ENCODE measurements at places on chromosomes 1 and 21.

- no peak for DNase-seq
Observed at GRCh38 chr1:118815909-118816308, 172.2 kb downstream of the TBX15 start.

- DNase-seq: no peak
Observed at GRCh38 chr1:11248169-11248568, 14.2 kb downstream of the MTOR start.

- peak; percentile 9 for DNase-seq
Observed at GRCh38 chr1:244437086-244437468, 14.6 kb downstream of the ADSS2 start.

GRCh38 chr1:87370544-87370943 is 41.9 kb downstream of the LMO4 start:
- no peak for DNase-seq

GRCh38 chr1:48332115-48332514 is 109.6 kb downstream of the SLC5A9 start:
- DNase-seq: no peak

GRCh38 chr1:235009561-235010306 is 118.9 kb downstream of the TOMM20 start:
- DNase-seq: no peak

- no peak for DNase-seq
Observed at GRCh38 chr1:32978854-32979253, 14.2 kb upstream of the RNF19B start.

DNA sequence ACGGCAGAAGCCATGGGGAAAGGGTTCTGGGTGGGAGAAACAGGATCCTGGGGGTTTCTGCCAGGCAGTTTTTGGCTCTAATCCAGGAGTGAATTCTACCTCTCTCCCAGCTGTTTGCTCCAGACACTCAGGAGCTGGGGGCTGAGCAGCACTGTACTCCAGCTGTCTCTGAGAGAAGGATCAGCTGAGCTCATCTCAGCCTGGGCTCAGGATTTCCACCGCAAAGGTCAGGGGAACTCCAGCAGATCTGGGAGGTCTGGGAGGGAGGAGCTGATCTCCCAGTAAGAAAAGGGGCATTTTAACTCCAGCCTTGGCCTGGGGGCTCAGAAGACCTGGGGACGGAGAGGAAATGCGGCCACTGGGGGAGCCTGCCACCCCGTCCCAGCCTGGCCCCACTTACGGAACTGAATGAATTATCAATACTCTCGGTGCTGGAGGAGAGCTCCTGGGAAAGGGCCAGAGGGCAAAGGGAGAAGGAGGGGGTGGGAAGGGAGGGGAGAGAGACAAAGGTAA is 17.3 kb downstream of the PI4KB start:
- DNase-seq: peak; percentile 55

DNA sequence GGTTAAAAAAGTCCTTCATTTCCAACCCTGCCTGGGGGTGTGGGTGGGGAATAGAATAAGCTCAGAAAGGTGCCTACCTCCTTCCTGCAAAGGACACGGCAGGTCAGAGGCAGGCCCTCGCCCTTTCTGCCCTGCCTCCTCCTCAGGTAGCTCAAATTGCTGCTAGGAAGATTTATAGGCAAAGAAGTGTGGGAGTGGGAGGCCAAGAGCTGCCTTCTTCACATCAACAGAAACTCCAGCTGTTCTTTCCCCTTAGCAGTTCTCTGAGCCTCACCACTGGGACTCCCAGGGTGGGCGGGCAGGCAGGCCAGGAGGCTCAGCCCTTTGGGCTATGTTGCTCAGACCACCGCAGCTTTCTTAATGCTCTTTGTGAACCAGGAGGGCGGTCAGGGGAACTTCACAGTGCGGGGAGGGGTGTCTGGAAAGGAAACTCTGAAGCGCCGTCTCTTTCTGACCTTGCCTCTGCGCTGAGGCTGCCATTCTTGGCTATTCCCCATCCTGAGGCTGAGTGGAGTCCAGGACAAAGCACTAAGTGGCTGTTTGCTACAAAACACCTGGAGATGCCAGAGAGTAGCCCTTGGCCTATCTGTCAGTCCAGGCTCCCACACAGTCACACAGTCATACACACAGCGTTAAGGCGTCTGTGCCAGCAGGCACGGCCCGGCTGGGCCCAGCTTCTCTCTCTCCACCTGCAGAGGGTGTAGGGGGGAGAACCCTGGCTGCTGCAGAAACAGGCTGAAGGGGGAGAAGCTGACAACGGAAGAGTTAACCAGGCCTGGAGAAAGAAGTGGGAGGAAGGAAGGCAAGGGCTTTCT is 3.0 kb upstream of the A3GALT2 start:
- no peak for DNase-seq

DNA sequence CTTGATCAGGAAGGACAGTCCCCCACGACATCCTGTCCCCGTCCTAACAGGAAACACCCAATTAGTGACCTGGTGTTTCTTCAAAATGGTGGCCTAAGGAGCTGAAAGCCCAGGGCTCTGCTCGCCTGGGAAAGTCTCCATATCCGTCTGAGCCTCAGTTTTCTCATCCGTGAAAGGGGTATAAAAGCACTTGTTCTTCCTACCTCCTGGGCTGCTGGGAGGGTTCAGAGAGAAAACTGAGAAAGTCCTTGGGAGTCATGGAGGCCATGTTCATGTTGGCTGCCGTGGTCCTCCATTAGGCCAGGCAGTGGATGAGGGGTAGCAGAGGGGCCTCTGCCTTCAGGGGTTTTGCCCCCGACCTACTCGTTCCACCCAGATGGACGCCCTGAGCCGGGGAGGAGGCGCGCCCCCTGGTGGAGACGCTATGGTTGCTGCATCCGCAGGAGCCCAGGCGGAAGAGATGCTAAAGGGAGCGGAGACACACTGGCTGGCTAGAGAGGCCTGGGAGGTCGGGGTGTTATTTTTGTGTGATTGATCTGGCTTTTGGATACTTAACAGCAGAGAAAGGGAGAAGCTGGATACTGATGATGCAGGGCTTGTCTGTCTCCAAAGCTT is 113.5 kb downstream of the PRDM2 start:
- peak; percentile 38 for DNase-seq

DNA sequence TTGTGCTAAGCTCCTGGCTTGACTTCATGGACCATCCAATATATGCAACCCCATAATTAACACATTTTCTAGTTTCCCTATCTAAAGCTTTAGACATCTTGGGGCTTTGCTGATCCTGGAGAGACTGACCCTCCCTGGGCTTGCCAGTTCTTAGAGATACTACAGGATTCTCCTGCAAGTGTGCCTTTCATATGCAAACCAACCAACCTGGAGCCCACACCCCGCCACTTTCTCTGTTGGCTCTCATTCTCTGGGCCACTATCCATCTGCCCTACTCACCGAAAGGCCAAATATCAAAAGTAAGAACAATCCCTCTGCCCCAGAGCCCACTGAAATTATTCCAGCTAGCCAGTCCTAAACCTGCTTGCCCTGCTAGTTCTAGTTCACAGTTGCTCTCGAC is 2.2 kb upstream of the GBP6 start:
- DNase-seq: no peak

DNA sequence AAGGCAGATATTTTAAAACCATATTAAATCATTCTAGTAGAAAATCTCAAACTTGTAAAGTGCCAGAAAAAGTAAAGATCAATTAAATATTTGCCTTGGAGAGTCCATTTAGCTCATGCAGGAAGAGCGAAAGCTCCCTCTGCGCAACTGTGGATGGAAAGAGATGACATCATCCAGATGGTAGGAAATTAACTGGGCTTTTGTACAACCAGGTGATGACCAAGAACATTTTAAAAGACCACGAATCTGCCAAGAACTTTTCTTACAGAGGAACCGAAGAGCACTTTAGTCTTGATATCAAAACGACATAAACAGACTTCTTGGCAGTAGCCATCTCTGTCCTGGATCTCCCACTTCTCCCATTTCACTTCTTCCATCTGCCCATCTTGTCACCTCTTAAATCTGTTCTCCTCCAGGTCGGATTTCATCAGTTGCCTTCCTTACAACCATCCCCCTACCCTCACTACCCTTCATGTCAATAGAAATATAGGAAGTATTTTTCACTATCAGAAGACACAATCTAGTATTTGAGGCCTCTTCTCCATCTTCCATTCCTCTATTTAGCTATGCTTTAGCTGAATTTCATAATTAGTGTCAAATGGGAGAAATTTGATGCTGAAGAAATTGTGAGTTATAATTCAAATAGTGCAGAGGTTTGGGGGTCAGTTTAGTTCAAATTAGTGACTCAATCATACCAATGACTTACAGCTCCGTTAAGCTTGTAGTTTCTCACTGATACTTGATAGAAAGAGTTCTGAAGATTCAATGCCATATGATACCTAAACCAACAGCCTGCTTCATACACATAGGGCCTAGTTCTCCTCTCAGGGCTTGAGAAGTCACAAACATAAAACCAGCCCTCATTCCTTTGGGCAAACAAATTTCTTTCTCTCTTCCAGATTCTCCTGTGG is 22.0 kb upstream of the DNASE2B start:
- no peak for DNase-seq

GRCh38 chr21:33020558-33021100 is 5.1 kb upstream of the OLIG2 start:
- no peak for DNase-seq

DNA sequence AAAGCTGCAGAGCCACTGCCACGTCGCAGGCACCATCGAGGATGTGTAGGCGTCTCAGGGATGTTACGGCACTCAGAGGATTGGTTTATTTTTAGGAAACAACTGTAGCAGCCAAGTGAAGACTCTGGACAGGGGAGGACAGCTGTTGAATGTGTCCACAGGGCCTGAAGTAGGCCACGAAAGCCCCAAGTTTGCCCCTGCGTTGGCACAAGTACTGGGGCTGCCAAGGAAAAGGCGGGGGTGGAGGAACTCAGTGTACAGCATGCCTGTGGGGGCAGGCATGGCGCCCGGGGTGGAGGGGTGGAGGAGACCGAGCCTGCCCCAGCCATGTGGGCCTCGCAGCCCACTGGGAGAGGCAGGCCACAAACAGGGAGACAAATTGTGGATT is 89.7 kb downstream of the ADARB1 start:
- no peak for DNase-seq

GRCh38 chr1:59688976-59689375 is 125.8 kb upstream of the HOOK1 start:
- no peak for DNase-seq

GRCh38 chr1:242243472-242243871 is 244.6 kb upstream of the MAP1LC3C start:
- DNase-seq: no peak

DNA sequence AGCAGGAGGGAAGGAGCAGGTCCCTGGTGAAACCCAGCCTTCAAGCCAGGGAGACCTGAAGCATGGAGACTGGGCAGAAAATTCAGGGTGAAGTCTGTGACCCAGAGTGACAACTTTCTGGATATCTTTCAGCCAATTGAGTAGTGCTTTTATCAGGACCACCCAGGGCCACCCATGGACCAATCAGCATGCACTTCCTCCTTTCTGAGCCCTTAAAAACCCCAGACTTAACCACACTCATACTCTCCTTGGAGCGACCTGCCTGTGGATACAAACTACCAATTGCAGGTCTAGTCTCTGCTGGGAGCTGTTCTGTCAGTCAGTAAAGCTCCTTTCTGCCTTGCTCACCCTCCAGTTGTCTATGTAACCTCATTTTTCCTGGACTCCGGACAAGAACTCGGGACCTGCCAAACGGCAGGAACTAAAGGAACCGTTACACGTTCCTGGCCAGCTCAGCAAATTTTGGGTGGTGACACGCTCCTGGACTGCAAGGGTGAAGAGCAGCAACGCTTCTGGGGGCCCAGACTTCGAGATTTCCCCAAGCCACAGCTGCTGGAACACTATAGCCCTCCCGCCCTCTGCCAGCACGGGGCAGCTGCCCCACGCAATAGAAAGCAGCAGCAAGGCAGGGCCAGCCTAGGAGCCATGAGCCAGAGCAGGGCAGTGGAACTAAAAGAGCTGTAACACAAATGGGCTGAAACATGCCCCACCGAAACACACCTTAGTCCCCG is 1183.4 kb downstream of the AMY1C start:
- DNase-seq: no peak

DNA sequence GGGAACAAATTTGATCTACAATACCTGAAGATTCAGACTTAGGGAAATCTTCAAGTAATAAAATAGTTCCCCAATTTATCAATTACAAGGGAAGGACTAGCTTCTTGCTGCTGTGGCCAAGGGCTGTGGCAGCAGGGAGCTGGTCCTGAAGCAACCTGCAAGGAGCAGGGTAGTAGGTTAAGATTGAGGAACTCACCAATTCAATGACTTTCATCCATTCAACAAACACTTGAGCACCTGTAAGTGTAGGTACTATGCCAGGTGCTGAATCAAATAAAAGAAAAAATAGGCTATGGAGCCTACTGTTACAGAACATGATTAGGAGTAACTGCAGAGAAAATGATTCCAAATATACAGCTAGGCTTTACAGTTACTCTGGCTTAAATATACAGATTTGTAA is 64.2 kb upstream of the RBM34 start:
- DNase-seq: no peak

DNA sequence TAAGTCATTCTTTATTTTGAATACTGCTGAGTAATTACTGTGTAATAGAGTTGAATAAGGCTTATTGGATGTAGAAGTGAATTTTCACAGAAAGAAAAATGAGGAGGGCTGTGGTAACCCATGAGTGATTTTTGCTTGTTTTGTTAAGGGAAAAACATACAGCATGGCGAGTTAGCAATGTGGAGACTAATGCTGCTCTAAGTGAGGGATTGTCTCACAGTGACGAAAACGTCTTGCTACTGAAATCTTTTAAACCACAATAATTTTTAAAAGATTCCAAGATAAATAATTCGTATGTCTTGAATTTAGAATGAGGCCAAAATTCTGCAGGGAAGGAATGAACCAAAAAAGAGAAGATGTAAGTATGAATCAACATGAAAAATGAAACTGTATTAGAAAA is 16.2 kb upstream of the PLA2G4A start:
- DNase-seq: peak; percentile 32

GRCh38 chr1:248590055-248590454 is 7.4 kb downstream of the OR2T10 start:
- DNase-seq: no peak

DNA sequence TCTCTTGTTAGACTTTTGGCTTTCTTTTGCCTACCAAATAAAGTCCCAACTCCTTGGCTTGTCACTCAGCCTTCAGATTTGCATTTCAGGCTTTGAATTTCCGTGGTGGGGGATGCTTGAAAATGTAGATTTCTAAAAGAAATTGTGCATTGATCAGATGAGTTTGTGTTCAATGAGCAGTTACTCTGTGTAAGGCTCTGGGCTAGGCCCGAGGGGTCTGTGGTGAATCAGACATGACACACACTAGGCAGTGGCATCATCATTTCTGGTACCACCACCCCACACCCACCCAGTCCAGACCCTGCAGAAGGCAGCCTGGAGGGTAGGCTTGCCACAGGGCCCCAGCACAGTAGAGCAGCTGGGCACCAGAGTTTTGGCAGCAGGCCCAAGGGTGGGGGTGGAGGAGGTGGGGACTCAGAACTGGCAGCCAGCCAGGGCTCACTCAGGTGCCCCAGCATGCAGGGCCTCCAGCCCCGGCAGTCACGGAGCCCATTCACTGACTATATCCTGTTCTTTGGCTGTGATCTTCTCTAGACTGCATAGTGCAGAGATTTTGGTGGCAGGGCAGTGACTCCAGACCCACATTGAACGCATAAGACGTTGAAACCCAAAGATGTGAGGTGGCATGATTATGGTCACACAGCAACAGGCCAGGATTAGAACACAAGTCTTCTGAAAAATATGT is 97.2 kb upstream of the ARTN start:
- DNase-seq: no peak

All from hepatic stellate cell (primary cell).